Hypothalamus (tissue), 51 donors: ENCODE measurements at places on chromosomes 3 and 15.
A peak's percentile ranks its signal among the peaks of the same experiment; 100 is the strongest.

GRCh38 chr3:71582612-71583565 lies 639 bp downstream of the FOXP1 start:
- peak; percentile 45 for DNase-seq

GRCh38 chr3:119195911-119196310 lies 22.5 kb downstream of the UPK1B start:
- DNase-seq = no peak

- DNase-seq = no peak
Measured at GRCh38 chr3:126275620-126275904, 81.6 kb downstream of the KLF15 start.

DNA sequence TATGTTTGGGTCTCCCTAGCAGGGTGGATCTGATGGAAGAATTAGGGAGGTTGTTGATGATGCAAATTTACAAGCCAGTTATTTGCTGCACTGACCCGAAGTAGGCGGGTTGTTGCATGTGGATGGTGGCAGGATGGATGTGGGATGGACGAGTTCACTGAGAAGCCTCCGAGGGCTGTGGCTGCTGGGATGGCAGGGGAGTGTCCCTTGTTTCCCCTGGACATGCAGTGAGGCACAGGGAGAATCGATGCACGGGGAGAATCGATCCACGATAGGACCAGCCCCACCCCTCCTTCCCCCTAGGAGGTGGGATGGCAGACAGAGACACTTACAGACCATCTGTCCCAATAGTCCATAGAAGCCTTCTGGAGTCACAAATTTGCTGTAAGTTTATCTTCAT lies 31.0 kb upstream of the KLF13 start:
- no peak for DNase-seq

- no peak for DNase-seq
Measured at GRCh38 chr3:188734395-188734794, 437.4 kb upstream of the TPRG1 start.

- no peak for DNase-seq
Measured at GRCh38 chr3:51969841-51970240, 2.6 kb upstream of the PCBP4 start.
